Motor neuron (in vitro differentiated cells): ENCODE measurements at places on chromosomes 16 and 17. TPM values are rescaled to one million over a fixed set of nuclear protein-coding genes. Genes with fewer than 3 reads are reported as not detected.

Gene KRT20
- 0.24 TPM in 1 of 2 replicates, not detected in the other for total RNA-seq

Gene OSGIN1
- 0.73 and 1.3 TPM in 2 replicates for total RNA-seq

Gene SLC25A11
- 44.6 and 47.7 TPM in 2 replicates for total RNA-seq

DNA sequence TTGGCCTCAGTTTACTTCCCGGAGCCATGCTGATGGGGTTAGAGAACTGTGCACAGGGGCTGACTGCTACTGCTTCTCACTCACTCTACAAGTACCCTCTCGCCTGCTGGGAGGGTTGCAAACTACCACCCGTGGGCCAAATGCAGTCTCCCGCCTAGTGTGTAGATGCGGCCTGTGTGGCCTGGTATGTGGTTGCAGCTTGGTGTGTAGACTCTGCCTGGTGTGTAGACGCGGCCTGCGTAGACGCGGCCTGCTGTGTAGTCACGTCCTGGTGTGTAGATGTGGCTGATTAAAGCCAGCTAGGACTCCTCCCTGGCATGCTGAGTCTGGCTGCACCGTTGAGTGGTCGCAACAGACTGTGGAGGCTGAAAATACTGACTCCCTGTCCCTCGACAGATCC lies 7.3 kb downstream of the CANT1 start:
- no peak for ATAC-seq

GRCh38 chr17:55238931-55239297 lies 25.8 kb upstream of the HLF start:
- peak; percentile 54 for ATAC-seq

GRCh38 chr17:78359321-78359996 lies 418 bp downstream of the SOCS3 start:
- peak; percentile 0 for ATAC-seq

- ATAC-seq: no peak
Measured at GRCh38 chr17:52738791-52739190, 580.3 kb upstream of the CA10 start.

DNA sequence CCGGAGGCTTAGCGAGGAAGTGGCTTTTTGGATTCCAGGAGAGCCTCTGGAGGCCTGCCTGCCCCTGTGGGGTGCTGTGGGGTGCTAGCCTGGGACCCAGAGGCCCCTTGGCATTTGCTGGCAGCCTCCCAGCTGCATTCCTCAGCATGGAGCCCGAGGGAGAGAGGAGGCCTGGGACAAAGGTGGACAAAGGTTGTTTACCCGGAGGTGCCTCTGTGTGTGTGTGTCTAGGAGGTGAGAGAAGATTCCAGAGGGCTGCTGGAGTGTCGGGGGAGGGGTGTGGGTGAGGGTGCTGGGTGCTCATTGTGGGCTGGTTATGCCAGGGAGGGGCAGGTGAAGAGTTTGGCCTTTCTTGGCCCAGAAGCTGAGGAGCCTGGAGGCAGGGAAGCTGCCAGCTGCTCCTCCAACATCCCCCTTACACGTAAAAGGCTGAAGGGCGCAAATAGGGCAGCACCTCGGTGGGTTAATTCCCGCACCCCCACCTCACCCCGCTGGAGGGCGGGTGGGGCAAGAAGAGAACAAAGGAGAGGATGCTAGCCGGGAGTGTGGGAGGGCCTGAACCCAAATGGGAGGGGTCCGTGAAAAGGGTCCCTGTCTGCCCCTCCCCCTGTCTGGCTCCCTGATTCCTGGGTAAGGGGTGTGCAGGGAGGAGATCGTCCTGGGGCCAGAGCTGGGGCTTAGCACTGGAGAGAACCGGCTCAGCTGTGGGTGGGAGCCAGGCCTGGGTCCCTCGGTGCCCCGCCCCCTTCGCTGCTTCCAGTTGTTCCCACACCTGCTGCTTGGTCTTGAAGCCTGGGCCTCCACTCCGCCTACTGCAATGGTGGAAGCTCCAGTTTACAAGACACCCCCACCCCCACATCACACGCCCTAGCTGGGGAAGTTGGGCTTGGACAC lies 9.9 kb downstream of the HEXIM2 start:
- peak; percentile 81 for ATAC-seq

GRCh38 chr17:34009912-34010311 lies 245.2 kb upstream of the CCL2 start:
- ATAC-seq: peak; percentile 43

DNA sequence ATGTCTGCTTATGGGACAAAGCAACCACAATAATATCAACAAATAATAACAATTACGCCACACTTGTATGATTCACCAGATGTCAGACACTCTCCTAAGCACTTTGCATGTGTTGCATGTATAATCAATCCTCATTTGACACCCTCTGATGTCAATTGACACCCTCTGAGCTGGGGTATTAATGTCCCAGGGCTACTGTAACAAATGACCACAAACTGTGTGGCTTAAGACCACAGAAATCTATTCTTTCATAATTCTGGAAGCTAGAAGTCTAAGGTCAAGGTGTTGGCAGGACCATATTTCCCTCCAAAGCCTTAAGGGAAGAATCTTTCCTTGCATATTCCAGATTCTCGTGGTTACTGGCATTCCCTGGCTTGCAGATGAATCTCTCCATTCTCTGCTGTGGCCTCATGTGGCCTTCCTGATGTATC lies 112.7 kb downstream of the NPIPB5 start:
- no peak for ATAC-seq

DNA sequence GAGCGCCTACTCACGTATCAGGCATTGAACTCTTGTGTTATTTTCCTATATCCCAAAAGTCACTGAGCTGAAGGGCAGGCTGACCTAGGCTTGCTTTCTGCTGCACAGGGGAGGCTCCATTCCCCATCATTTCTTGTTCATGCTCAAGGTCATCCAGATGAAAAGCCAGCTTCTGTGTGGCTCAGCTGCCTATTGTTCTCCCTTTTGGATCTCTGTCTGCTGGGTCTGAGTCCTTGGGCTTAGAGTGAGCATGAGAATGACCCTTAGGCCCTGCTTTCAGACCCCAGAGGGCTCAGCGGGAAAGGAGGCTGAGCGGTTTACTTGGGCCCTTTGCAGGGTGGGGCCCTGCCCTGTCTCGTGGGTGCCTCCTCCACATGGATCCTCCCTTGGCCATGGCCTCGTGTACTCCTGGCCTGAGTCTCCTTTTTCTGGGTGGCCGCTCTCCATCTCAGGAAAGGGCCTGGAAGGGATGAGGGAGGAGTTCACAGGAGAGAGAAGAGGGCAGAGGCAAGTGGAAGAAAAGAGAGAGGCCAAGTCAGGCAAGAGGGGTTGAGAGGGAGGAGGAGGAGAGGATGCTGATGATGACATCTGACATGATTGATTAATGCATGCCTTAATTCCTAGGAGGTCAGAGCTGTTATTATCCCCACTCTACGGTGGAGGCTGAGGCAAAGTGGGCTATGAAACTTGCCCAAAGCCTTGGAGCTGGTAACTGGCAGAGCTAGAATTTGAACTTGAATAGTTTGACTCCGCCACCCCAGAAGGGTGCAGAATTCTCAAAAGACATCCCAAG lies 19.8 kb upstream of the MAP3K14 start:
- ATAC-seq: no peak

DNA sequence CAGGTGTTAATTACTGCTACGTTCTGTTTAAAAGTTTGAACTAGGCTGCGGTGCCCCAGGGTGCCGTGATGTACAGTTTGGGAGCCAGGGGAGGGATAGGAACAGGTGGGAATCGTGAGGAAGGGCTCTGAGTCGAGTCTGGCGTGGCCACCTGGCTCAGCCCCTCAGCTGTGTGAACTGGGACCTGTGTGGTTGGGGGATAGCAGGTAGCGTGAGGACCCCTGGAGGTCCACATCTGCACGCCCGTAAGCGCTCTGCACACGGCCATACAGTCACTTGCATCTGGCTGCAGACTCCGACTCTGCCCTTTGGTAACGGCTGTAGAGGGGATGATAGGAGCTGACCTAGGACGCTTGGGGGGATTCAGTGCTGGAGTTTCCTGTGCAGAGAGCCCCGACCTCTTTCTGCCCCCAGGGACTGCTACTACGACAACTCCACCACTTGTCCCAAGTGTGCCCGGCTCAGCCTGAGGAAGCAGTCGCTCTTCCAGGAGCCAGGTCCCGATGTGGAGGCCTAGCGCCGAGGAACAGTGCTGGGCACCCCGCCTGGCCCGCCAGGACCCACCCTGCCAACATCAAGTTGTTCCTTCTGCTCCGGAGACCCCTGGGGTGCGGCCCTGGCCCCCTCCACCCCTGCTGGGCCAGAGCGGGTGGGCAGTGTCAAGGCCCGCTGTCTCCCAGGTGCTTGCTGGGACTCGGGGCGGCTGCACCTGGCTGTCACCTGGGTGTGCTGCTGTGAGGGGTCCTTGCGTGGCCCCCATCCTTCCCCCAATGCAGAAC lies 17.1 kb downstream of the DEF8 start:
- peak; percentile 15 for ATAC-seq

DNA sequence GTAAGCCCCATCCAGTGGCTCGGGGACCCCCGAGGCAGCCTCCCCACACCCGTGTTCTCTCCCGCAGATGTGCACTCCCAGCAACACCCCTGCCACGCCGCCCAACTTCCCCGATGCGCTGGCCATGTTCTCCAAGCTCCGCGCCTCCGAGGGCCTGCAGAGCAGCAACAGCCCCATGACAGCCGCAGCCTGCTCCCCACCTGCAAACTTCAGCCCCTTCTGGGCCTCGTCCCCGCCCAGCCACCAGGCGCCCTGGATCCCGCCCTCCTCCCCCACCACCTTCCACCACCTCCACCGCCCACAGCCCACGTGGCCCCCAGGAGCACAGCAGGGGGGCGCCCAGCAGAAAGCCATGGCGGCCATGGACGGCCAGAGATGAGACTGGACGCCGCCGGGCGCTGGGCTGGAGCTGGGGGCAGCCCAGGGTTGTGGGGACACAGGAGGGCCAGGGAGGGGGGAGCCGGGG lies 5.0 kb downstream of the UBALD2 start:
- no peak for ATAC-seq

GRCh38 chr17:41910701-41911391 lies 7.9 kb downstream of the ACLY start:
- peak; percentile 94 for ATAC-seq

DNA sequence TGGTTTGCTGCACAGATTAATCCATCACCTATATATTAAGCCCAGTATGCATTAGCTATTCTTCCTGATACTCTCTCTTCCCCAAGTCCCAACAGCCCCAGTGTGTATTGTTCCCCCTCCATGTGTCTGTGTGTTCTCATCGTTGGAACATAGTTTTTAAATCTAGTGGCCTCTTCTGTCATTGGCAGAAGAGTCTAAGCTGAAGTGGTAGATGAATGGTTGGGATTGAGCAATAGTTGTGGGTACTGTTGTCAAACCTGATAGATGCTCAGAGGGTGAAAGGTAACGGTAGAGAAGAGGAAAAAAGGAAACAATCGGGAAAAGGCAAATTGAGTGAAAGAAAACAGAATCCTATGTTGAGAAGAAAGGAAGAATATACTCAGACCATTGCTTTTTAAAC lies 29.9 kb downstream of the MAP3K3 start:
- ATAC-seq: no peak

DNA sequence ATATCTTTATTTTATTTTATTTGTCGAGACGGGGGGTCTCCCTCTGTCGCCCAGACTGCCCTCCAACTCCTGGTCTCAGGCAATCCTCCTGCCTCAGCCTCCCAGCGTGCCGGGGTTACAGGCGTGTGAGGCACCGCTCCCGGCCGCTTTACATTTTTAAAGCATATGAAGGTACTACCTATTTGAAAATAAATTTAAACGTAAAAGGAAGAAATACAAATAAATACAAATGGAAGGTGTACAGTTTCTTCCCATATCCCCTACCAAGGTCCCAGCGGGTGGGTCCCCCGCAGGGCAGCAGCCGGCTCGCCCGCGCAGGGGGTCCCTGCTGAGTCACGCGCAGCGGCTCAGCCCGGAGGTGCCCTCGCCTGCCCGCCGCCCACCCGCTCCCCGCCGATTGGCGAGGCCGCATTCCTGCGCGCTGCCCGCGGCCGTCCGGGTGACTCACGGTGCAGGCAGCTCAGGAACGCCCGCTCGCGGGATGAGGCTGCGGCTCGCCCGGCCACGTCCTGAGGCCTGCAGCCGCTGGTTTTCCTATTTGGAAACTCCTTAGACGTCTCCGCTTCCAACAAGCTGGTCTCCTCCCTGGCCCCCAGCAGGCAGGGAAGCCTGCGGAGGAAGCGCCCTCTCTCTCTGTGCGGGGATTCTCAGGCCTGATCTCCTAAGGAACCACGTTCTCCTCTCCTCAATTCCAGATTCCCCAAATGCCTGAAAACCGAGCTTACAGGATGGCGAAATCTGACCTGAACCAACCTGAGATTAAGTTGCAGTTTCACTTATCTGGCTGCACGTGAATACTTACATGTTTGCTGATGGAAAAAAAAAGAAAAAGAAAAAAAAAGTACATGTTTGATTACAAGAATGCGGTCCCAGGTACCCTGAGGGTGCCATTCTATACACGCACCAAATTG lies 54.8 kb upstream of the MAP3K14 start:
- ATAC-seq: peak; percentile 98
